Stimulated activated CD4-positive, alpha-beta T cell treated with anti-CD3 and anti-CD28 coated beads, Interleukin-2, amount 100 ng/mL, for 24 hours (primary cell): ENCODE measurements at places on chromosomes 5 and 9.

GRCh38 chr9:9283159-9283986 is 1329.4 kb downstream of the PTPRD start:
- DNase-seq: no peak

DNA sequence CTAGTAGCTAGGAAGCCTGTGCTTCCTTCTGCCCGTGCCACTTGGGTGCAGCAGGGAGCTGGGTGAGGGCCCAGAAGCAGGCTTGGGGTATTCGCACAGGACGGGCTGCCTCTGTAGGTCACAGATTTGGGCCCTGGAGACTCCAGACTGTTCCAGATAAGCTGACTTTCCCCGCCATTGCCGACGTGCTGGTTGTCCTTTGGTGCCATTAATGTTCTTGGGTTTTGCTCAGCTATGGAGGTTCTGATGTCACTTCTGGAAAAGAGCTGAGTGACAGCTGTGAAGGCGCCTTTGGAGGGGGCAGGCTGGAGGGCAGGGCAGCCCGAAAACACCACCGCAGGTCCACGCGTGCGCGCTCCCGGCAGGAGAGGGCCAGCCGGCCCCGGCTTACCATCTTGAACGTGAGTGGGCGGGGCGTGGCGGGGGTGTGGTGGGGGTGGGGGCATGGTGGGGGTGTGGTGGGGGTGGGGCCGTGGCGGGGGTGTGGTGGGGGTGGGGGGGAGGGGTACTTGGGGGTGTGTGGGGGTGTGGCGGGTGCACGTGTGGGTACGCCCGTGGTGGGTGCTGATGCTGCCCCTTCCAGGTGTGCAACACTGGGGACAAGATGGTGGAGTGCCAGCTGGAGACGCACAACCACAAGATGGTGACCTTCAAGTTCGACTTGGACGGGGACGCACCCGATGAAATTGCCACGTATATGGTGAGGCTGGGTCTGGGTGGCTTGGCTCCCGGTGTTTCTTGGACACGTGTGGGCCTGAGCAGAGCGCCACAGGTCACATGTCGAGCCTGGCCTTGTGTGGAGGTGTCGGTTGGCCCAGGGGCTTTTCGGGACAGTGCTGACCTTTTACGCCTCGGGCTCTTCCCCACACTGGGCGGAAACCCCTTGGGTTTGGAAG is 79.6 kb downstream of the WNK2 start:
- DNase-seq: no peak

- DNase-seq: no peak
Measured at GRCh38 chr9:114054191-114054690, 23.9 kb downstream of the AMBP start.

DNA sequence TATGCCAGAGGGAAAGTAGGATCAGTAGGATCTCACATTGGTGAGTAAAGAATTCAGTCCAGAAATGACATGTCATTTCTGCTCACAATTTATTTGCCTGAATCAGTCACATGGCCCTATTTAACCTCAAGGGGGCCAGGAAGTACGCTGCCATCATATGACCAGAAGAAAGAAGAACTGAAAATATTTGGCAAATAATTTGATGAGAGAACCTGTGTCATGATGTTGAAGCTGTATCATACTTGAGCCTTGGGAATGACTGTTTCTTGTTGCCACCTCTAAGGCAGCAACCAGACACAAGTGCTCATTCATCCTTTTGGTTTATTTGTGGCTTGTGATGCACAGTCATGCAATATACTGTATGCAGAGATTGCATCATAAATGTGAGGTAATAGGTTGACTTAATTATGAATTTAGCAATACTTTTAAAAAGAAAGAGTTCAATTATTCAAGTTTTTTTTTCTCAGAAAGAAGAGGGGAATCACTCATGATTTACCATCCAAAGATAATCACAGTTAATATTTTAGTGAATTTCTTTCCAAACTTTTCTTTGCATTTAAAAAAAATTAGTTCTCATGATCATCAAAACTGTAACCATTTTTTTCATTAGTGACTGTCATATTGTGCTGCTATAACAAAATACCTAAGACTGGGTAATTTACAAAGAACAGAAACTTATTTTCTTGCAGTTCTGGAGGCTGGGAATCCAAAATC is 8.2 kb upstream of the ZFYVE16 start:
- DNase-seq: no peak

DNA sequence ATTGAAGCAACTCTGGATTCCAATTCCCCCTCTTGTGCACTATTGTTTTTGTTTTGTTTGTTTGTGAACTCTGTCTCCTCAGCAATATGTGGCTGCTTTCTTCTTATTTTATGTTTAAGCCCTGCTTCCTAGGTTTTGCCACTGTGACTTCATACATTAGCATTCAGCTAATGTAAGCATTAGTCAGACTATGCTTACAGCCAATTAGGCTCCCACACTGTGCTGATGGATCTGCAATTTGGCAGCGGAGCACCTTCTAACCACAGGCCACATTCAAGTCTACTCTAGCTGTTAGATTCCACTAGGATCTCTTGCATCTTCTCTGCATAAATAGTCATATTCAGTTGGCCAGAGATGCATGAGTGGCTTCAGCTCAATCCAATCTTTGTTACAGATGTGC is 9.6 kb upstream of the BICD2 start:
- DNase-seq: no peak

DNA sequence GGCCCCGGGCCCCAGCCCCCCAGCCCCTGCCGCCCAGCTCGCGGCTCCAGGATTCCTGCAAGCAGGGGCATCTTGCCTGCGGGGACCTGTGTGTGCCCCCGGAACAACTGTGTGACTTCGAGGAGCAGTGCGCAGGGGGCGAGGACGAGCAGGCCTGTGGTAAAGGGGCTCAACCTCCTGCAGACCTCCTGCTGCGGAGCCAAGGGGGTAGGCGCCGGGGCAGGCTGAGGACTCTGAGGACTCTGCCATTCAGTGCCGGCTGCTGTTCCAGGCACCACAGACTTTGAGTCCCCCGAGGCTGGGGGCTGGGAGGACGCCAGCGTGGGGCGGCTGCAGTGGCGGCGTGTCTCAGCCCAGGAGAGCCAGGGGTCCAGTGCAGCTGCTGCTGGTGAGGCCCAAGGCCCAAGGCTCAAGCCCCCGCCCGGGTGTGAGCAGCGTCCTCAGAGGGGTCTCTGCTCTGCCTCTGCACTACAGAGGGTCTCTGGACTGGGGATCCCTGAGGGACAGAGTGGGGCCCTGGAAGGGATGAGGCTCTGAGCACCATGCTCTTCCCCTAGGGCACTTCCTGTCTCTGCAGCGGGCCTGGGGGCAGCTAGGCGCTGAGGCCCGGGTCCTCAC is 3.4 kb downstream of the MAMDC4 start:
- no peak for DNase-seq

- DNase-seq: no peak
Measured at GRCh38 chr9:133861086-133861485, 122.9 kb upstream of the SARDH start.

DNA sequence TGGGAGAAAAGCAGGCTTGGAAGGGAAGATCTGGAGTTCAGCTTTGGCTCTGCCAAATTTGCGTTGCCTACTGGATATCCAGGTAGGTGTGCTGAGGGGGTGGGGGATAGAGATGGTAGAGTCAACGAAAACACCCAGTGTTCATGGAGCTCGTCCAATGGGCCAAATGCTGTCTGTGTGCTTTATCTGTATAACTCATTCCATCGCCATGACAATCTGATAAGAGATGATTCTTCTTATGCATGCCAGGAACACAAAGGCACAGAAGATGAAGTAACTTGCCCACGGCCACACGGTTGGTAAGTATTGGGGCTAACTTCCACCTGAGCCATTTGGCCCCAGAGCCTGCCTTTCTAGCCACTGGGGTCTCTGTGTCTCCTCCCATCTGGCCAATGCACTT is 53.2 kb downstream of the BOD1 start:
- DNase-seq: no peak

DNA sequence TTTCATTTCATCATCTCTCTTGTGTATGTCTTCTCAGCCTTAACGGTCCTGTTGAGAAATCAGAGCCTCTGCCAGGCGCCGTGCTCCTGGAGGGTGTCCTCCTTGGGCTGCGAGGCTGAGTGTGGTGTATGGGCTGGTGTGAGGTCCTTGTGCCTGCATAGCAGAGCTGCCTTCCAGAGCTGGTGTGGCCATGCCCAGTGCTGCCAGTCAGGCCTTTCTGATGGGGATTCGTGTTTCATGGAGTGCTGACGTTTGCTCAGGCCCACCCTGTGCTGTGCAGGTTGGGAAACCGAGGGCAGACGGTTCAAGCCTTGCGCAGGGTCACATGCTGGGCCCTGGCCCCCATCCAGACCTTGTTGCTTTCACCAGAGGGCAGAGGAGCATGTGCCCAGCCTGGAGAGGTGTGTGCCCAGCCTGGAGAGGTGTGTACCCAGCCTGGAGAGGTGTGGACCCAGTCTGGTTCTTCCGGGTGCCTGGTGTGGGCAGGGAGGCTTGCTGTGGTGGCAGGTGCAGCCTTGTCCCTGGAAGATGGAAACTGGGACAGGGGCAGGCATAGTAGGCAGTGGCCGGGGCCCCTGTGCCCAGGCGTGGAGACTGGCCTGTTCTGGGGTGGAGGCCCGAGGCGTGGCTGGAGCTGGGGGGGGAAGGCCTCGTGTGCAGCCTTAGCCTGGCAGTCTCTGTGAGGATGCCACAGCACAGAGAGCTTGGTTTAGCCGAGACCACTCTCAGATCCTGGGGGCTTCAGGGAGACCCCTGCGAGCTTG is 84.0 kb downstream of the RXRA start:
- DNase-seq: no peak

GRCh38 chr5:58156973-58157701 is 302.7 kb downstream of the PLK2 start:
- DNase-seq: no peak

- no peak for DNase-seq
Measured at GRCh38 chr9:108282872-108283271, 572.9 kb downstream of the ACTL7B start.

- no peak for DNase-seq
Measured at GRCh38 chr5:135434591-135435466, 12.3 kb downstream of the DCANP1 start.

DNA sequence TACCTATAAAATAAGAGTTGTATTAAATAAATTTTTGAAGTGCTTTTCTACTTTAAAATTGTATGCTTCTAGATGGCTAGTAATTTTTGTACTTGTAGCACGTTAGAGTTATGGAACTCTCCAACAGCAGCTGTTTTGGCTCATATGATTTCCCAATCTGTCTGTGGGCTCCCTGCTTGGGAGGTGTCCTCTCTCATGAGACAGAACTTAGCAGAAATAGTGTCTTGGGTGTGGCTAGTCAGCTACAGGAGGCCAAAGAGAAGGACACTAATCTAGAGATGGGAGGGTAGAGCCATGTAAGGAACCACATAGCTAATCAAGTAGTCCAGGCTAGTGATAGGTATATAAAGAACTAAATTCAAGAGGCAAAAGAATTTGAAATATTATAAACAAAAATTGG is 78.4 kb upstream of the DAB2 start:
- DNase-seq: no peak

GRCh38 chr9:107761307-107761706 is 271.7 kb upstream of the KLF4 start:
- no peak for DNase-seq

DNA sequence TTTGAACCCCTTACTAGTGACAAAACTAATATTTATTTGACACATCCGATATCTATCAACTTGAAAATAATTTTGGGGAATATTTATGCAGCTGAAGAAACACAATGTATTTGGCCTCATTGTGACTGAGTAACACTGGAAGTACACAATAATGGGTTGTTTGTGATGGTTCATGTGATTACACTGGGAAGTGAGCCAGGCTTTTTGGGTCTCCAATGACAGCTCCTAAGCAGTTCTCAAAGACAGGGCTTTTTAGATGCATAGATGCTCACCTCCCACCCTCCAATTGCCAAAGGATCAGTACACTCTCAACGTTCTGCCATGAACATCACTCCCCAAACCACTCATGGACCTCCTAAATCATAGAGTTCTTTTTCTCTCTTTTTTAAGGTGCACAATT is 170.0 kb downstream of the SLC24A2 start:
- DNase-seq: no peak

DNA sequence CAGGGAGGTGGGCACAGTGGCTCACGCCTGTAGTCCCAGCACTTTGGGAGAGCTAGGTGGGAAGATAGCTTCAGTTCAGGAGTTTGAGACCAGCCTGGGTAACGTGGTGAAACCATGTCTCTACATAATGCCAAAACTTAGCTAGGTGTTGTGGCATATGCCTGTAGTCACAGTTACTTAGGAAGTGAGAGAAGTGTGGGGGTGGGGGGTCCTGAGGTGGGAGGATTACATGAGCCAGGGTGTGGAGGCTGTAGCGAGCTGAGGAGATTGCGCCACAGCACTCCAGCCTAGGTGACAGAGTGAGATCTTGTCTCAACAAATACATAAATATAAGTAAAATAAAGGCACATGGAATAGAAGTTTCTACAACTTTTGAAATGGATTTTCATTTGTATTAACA is 23.1 kb downstream of the VCAN start:
- no peak for DNase-seq

DNA sequence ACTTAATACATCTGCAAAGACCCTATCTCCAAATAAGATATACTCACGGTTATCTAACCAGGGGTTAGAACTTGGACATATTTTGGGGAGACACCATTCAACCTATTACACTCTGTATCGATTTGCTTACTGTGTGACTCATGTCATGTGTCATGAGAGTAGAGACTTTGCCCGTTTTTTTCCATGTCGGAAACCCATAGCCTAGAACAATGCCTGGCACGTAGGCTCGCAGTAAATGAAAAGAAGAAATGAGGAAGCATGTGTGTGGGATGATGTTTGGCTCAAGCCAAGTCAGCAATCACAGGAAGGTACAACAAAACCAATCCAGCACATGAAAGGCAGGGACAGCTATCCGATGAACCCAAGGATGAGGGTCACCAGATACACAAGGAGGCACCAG is 94.6 kb upstream of the DNAH5 start:
- DNase-seq: no peak

DNA sequence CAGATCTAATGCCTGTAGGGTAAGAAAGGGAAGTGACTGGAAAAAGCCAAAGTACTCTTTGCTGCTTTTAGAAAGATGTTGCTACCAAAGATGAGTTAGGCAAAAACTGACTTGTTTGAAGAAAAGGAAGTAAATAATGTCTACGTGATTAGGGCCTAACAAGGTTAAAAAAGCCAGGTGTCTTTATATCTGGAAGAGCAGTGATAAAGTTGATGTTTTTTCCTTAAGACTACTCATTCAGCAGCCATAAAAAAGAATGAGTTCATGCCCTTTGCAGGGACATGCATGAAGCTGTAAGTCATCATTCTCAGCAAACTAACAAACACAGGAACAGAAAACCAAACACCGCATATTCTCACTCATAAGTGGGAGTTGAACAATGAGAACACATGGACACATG is 13.5 kb upstream of the AMACR start:
- no peak for DNase-seq

- no peak for DNase-seq
Measured at GRCh38 chr5:134975843-134976242, 8.1 kb downstream of the CATSPER3 start.

- DNase-seq: no peak
Measured at GRCh38 chr5:143474616-143475015, 71.1 kb upstream of the NR3C1 start.

DNA sequence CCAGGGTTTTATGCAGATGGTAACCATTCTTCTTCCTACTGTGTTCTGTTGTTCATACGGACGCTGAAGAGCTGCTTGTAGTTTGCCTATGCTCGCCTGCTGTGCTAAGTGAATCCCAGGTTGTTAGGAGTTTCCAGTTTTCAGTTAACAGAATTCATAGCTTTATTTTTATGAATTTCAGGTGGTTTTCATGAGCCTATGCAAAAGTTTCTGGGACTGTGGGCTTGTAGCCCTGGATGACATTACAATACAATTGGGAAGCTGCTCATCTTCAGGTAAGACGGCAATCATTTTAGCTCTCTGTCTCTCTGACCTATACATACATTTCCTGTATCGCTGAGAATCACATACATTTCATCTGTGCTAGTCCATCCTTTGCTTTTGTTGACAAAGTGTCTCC is 90.3 kb upstream of the SMC5 start:
- DNase-seq: no peak

GRCh38 chr9:83630938-83631457 is 8.1 kb downstream of the IDNK start:
- DNase-seq: no peak
